ENCODE measurements at places on chromosomes 6 and 20.

- DNase-seq: no peak
Measured at GRCh38 chr6:17004269-17004668, 97.6 kb upstream of the STMND1 start.

- no peak for DNase-seq
Measured at GRCh38 chr6:27951040-27951439, 6.0 kb upstream of the OR2B6 start.

- no peak for DNase-seq
Measured at GRCh38 chr20:48972816-48973215, 51.3 kb downstream of the ARFGEF2 start.

DNA sequence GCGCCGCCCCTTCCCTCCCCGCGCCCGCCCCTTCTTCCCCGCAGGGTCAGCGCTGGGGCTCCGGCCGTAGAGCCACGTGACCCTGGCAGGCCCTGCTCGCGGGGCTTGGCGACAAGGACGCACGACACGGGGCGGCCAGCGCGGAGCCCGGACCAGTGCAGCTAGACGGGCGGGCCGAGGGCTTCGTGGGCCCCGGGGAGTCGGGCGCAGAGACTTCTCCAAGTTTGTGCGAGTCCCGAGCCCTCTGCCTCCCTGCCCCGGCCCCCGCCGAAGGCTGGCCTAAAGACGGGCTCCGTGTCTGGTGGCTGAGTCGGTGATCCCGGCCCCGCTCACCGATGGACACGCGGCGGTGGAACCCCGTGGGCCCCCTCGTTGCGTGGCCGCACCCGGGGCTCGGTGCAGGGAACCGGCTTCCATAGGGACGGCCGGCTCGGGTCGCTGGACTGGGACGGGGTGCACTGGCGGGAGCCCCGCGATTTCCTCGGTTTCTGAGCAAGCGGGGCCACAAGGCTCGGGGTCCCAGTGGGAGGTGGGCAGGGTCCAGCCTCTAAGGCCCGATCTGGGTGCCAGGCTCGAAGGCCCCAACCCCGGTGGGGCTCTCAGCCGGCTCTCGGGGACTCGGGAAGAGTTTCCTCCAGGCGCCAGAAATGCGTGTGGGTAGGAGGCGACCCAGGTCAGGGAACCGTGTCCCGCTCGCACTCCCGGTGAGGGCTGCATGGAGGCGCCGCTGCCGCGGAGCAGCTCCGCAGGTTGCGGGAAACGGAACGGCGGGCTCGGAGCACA, 452 bp upstream of the GATA5 start:
- DNase-seq: no peak

DNA sequence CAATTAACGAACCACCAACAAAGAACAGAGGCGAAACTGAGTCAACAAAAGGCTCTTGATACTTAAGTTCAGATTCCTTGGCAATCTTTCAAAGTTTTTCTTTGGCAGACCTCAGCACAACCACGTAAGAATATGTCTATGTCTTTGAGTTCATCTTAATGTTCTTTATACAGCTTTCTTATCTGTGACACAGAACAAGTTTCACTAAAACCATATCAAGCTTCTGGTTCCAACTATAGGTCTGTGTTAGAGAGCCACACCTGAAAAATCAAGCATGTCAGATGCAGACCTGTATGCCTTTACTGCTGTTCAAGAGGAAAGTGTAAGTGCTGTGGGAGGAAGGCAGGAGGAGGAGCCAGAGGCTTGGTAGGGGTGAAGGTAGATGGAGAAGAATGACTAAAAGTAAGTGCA, 271.3 kb downstream of the KHDC1L start:
- no peak for DNase-seq

DNA sequence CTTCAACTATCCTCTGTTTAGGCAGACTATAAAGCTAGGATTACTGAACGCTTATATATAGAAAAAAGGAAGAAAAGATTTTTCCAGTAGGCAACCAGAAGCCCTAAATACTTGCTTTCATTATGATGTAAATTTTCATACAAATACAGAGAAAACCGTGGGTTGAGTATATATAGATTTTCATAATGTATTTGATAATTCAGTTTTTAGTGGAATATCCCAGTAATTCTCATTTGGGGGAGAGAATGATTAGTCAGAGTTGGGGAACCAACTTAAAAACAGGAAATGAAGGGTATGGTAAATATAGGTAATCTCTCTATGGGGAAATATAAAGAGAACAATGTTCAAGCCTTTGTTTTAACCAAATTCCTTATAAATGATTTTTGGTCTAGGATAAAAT, 154.0 kb upstream of the CITED2 start:
- no peak for DNase-seq

GRCh38 chr6:80530103-80530502, 423.6 kb downstream of the BCKDHB start:
- no peak for DNase-seq

- DNase-seq: no peak
Measured at GRCh38 chr6:26428206-26428605, 12.1 kb upstream of the BTN3A3 start.

Measured in NB4 (cell line).